ENCODE measurements at places on chromosomes 5 and 9.

- no peak for DNase-seq
Observed at GRCh38 chr9:134776080-134776796, 104.4 kb upstream of the FCN2 start.

DNA sequence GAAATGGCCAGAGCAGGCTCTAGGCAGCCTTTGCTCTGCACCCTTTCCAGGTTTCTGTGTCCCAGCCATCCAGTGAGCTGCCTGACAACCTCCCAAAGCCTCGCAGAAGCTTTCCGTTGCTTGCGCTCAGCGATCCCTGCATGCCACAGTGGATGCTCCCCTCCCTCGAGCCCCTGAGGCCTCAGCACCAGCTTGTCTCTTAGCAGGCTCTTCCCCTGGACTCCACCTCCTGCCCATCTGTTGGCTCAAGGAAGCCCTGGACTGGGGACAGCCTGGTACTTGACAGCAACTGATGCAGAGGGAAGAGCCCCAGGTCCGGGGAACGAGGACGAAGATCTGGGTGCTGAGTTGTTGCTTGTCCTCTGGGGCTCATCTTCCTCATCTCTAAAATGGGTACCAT, 23.2 kb downstream of the TSPAN17 start:
- DNase-seq = no peak

- DNase-seq = peak; percentile 19
Observed at GRCh38 chr9:89923961-89924504, 319.2 kb downstream of the GADD45G start.

- DNase-seq = no peak
Observed at GRCh38 chr9:133991214-133991921, 756 bp downstream of the VAV2 start.

DNA sequence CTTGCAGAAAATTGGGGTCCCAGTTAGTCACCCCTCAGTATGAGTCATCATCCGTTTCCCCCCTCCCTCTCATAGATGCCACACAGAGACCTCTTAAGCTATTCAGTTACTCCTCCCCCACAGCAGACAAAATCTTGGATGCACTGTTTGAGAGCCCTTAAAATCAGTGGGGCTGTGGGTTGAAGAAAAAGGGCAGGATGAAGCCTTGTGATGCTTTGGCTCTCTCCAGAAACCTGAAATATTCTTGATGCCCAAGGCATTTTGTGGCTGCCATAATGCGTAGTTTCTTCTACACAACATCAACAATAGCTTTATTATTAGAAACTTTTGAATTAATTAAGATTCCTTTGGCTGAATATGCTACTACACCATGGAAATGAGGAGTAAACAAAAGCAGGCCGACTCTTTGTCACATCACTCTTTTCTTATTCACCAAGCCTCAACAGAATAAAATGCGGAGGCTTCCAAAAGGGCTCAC, 133.8 kb downstream of the MRPS30 start:
- no peak for DNase-seq

DNA sequence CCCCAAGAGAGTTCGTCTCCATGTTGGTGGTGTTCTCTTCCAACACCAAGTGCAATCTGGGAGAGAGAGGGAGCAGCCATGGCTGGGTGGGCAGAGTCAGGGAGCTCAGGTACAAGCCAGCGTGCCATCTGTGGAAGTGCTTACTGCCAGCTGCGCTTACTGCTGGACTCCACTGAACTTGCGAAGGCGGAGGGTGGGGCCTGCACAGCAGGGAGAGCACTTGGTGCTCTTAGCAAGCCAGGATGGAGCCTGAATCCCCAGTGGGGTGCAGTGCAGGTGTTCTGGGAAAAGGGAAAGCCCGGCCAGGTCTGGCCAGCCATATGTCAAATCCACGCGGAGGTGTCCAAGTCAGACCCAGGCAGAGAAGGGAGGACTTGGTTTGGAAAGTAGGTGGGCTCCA, 142.0 kb downstream of the FANCC start:
- no peak for DNase-seq

GRCh38 chr9:35042081-35042604, 30.3 kb downstream of the VCP start:
- DNase-seq = no peak

- no peak for DNase-seq
Observed at GRCh38 chr5:72187388-72188075, 80.3 kb downstream of the MAP1B start.

GRCh38 chr5:7941692-7942091, 72.7 kb downstream of the MTRR start:
- no peak for DNase-seq

All from activated T-cell treated with anti-CD3 and anti-CD28 coated beads for 4 hours (primary cell).